ENCODE measurements at places on chromosomes 5 and 9. TPM values are rescaled to one million over a fixed set of nuclear protein-coding genes. Genes with fewer than 3 reads are reported as not detected.

The DCAF10 gene
- 24.5 TPM for total RNA-seq

The ADGRD2 gene
- total RNA-seq = not detected

The GABRA1 gene
- total RNA-seq = not detected

The ALDH1A1 gene
- 196 TPM for total RNA-seq

The HAVCR2 gene
- total RNA-seq = 0.67 TPM
